ENCODE measurements at places on chromosomes 2 and 18.

DNA sequence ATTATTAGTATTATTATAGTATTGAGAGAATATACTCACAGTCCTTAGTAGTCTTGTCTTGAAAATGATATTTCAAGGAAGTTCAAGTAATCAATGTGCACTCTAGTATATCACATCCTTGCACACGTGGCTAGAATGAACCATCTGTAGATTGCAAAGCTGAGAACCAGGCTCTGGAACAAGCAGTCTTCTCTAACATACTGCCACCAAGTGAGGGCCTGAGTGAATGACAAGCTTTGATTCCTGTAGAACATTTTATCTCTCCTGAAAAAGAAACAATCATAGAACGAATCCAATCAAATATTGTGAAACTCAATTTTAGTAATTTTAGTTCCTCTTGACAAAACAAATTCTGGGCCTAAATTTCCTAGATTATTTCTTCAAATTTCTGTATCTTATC is 55.3 kb upstream of the SULT1C3 start:
- no peak for DNase-seq

GRCh38 chr2:219001577-219002394 is 8.6 kb upstream of the CRYBA2 start:
- no peak for DNase-seq

- DNase-seq: no peak
Measured at GRCh38 chr2:212998626-212999359, 152.6 kb downstream of the IKZF2 start.

DNA sequence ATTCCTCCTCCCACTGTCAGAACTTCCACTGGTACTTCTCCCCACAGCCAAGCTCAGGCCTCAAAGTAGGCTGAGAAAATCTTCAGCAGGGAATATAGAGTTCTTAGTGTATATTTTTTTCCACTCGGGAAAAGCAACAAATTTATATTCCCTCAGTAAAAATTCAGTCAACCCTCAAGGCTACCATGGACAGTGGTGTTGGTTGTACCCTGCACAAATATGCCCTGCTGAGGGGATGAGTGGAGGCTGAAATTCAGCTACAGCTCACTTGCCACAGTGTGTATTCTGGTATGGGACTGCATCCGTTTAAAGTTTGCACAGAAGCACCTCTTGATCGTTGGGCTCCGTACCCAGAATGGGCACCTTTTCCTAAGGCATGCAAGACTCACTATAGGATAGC is 90.8 kb upstream of the LGALSL start:
- no peak for DNase-seq

DNA sequence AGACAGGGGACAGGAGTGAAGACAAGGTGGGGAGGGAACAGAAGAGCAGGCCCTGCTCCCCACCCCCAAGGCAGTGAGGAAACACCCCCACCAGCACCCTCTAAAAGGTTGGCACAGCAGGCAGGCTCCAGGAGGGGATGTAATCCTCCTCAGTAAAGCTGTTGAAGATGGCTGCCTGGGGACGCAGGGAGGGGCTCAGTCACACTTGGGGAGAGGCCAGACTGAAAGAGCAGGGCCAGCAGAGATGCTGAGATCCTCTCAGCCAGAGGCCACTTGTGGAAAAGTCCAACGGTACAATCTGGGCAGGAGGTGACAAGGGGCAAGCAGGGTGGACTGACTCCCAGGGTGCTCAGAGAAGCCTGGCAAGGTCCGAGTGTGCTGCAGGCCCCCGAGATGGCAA is 154.8 kb upstream of the ID2 start:
- no peak for DNase-seq

DNA sequence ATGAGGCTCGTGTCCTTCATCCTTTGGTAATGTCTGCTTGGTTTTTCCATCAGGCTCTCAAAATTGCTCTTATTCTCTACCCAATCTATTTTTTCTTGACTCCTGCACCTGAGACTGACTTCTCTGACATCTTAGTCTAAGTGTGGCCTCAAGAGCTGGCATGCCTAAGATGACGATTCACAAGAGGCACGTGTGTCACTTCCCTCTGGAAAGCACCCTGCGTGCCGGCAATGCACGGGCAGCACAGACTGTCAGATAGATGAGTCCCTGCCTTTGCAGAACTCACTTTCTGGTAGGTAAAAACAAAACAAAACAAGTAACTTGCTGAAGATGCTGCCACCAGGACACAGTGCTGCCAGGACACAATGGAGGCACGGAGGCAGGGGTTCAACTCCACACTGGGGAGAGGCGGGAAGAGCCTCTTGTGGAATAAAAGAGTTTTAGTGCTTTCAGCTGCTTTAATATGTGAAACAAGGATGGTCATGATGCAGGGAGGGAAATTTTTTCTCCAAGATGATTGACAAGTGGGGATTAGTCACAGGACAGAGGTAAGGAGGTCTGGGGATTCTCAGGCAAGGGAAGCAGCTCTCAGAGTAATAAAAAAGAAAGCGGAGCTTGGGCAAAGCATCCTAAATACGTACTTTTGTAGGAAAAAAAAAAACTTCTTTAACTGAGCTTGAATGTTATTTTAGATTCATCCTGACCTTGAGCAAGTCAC is 27.3 kb downstream of the CYB5A start:
- no peak for DNase-seq

GRCh38 chr2:107146181-107146580 is 260.2 kb upstream of the ST6GAL2 start:
- DNase-seq: no peak

- DNase-seq: no peak
Measured at GRCh38 chr2:236942554-236942953, 143.1 kb upstream of the COPS8 start.

GRCh38 chr18:48719974-48720654 is 181.3 kb downstream of the CTIF start:
- DNase-seq: no peak

DNA sequence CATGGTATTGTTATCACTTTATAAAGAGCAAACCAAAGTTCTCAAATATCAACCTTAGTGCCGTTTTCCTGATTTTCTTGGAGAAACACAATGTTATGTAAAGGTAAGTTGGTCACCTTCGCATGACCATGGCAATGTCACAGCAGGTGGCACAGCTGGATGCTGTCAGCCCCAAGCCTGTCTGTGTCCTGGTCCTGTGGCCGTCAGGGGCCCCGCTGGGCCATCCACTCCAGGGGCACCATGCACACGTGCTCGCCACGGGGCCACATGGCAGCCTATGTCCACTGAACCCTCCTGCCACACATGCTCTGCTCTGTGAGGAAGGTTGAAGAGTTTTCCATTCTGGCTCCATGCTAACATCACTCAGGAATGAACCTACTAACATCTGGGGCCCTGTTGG is 85.9 kb downstream of the EIPR1 start:
- DNase-seq: no peak

GRCh38 chr2:130756053-130756873 is 923 bp downstream of the AMER3 start:
- DNase-seq: no peak

DNA sequence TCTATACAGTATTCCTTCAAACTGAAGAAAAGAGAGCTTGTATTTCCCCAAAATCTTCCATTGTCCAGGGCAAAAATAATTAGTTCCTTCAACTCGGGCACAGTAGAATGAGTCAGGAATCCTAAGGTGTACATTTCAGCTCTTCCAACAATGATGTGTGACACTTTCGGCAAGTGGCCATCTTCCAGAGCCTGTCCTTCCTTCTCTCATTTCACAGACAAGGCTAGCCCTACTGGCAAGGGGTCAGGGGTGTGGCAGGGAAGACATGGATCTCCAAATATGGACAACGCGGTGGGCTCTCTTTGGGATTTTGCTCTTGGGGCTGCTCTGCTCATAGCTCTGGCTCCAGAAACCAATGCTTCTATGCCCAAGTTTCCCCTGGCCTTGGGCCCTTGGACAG is 6.0 kb downstream of the B4GALT6 start:
- DNase-seq: no peak

- DNase-seq: no peak
Measured at GRCh38 chr18:37584952-37585695, 19.5 kb upstream of the CELF4 start.

- no peak for DNase-seq
Measured at GRCh38 chr2:189559579-189560272, 20.9 kb downstream of the SLC40A1 start.

GRCh38 chr2:126849991-126850535 is 48.6 kb upstream of the TEX51 start:
- no peak for DNase-seq

DNA sequence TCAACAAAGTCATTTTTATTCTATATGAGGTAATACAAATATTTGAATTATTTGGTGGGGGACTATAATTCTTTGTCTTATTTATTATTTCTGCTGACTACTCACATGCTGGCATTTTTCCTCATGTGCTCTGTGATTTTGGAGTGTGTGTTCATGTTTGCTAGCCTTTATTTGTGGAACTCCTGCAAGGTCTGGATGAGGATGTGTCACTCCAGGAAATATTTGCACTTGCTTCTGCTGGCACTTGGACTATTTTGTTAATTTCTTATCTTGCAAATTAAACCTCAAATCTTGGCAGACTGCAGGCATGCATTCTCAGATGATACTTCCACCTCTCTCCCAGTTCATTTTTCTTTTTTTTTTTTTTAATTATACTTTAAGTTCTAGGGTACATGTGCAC is 34.1 kb downstream of the POLI start:
- DNase-seq: no peak

- no peak for DNase-seq
Measured at GRCh38 chr18:2486426-2486825, 84.9 kb downstream of the METTL4 start.

DNA sequence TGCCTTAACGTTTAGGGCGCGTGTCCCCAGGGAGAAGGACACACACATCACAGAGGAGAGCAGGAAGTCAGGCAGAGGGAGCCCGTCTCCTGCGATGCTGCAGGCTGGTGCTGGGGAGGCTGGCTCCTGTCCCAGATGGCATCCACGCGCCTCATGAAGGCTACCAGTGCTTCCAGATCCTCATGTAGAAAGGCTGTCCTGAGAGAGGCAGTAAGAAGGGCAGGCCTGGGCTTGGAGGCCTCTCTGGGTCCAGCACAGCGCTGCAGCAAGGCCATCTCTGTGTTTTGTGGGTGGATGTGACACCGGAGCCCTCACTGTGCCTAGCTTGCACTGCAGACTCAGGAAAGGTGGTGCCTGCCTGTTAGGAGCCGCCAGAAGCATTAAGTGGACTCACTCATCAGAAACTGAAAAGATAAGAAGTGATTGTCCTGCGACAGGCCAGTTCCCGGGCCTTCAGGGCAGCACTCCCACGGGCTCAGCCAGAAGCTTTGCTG is 62.7 kb downstream of the FAM168B start:
- no peak for DNase-seq

- DNase-seq: no peak
Measured at GRCh38 chr2:195590199-195590860, 66.7 kb upstream of the SLC39A10 start.

DNA sequence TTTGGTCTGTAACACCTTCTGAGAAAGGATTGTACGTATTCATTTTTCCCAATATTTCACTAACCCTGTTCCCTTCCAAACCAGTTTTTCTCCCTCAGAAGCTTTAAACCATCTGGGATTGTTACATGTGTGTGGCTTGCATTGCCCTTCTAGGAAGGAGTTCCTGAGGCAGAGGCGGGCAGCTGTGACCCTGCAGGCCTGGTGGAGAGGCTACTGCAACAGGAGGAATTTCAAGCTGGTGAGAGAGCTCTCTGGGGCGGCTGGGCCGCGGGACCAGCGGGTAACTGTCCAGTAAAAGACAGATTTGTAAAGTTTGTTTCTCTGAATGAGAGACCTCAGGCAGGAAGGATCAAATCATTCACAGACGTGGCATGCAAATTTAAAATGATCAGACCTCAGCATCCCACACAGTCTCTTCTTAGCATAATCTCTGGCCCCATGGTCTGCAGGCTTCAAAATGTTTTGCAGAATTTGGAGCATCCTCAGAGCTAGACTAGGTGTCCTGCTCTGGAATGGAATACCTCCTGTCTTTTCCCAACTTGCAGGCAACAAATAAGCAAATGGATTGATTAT is 40.2 kb upstream of the GPR17 start:
- DNase-seq: no peak

GRCh38 chr2:234429265-234429664 is 67.6 kb downstream of the ARL4C start:
- no peak for DNase-seq

DNA sequence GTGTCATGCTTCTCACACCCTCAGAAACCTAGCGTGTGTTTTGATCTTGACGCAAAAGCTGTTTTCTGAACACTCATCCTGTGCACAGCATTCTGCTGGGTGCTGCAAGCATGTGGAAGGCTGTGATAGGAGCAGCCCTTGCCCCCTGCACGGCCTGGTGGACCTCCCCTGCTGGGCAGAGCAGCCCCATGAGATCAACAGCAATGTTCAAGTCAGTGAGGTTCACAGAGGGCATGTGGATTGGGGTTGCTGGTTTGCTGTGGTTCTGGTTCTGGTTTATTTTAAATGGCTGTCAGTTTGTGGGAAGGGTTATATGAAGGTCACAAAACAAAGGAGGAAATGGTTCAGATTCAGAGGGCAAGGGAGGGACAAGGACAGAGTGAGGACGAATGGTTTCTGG is 71.3 kb downstream of the SOWAHC start:
- DNase-seq: no peak

DNA sequence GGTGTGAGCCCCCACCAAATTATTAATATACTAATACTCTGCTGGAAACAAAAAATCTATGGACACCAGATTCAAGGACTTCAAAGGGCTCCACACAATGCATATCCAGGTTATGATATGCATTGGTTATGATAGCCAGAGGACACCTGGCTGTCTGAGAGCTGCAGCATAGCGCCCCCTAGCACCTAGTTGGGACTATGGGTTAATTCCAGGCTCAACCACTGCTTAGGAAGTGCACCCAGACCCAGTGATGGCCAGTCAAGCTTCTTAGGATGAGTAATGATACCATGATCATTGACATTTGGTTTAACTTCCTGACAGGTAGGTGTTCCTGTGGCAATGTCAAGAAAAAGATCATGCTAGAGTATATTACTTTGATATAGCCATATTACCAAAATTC is 3.8 kb upstream of the FRZB start:
- no peak for DNase-seq

GRCh38 chr2:145404690-145405089 is 884.8 kb upstream of the ZEB2 start:
- no peak for DNase-seq

DNA sequence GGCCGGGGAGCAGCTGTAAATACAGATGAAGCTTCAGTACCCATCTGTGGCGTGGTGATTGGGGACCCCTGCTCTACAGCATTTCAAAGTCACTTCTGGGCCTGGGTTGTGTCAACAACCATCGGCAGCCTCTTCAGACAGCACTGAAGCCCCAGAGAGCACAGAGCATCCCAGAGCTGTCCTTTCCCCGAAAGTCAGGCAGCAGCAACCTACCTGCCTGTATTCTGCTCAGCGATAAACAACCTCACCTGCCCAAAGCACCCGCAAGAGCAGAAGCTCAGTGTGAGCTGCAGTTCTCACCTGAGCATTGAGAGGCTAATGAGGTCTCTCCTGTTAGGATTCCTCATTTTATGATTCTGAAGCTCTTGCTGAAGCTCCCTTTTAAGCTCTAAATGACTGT is 19.3 kb downstream of the TRABD2A start:
- no peak for DNase-seq

- DNase-seq: no peak
Measured at GRCh38 chr2:191620144-191620543, 57.8 kb upstream of the NABP1 start.

- no peak for DNase-seq
Measured at GRCh38 chr2:37571587-37572136, 99.8 kb downstream of the CDC42EP3 start.

Measured in epithelial cell of prostate (primary cell).